Stimulated activated CD4-positive, alpha-beta T cell treated with anti-CD3 and anti-CD28 coated beads, Interleukin-12 subunit alpha, Interleukin-12 subunit beta, amount 100 ng/mL, for 4 hours (primary cell): ENCODE measurements at places on chromosomes 7 and 10.

- no peak for DNase-seq
Measured at GRCh38 chr10:34731885-34732701, 83.0 kb downstream of the PARD3 start.

DNA sequence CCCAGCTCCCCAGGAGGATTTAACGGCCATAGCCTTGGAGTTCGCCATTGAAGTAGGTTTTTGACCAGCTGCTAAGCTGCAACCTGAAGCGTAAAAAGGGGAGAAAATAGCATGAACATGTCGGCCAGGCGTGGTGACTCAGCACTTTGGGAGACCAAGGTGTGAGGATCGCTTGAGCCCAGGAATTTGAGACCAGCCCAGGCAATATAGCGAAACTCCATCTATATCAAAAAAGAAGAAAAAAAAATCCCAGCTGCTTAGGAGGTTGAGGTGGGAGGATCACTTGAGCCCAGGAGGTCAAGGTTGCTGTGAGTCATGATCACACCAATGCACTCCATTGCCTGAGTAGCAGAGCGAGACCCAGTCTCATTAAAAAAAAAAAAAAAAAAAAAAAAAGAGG is 32.2 kb upstream of the MCU start:
- no peak for DNase-seq

GRCh38 chr10:124700293-124701037 is 43.7 kb downstream of the FAM53B start:
- DNase-seq, result no peak

GRCh38 chr7:8638076-8638475 is 204.7 kb downstream of the NXPH1 start:
- no peak for DNase-seq

GRCh38 chr10:100705139-100705538 is 40.2 kb upstream of the PAX2 start:
- DNase-seq, result no peak

- no peak for DNase-seq
Measured at GRCh38 chr10:131781076-131781475, 119.7 kb upstream of the PPP2R2D start.

GRCh38 chr7:36726311-36726710 is 2.0 kb upstream of the AOAH start:
- DNase-seq, result no peak
